ENCODE measurements at places on chromosomes 5 and 9.

- no peak for DNase-seq
These were observed 2.8 kb upstream of the SMARCA2 start for GRCh38 chr9:2012347-2012746.

DNA sequence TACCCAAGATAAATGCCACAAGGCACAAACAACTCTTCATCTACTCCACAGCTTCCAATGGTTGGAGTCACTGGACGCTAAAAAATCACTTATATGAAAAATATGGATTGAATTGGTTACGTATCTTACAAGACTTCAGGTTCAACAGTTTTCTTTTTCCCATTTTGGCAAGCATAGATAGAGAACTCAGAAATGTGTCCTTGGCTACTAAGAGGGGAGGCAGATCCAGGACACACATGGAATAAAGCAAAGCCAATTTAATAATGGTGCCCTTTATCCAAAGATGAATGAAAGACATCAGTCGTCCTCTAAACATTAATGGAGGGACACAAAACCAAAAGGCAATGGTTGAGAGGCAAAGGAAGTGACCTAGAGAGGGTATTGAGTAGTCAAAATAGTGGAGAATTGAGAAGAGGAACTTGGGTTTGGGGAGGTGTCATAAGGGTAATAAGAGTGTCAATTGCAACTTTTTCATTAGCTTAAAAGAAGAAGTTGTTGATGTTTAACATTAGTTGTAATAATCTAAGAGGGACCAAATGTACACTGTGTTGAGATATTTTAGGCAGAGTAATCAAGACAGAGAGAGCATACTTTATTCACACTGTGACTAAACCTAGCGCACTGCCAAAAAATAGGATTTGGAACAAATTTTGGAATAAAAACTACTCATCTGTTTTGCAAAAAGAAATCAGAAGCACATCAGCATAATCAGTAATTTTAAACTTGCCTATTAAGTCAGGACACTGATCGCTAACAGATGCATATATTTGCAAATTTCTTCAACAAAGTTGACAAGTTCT is 308.2 kb downstream of the ARL15 start:
- no peak for DNase-seq

- no peak for DNase-seq
These were observed 84.5 kb downstream of the FOXD1 start for GRCh38 chr5:73363911-73364730.

DNA sequence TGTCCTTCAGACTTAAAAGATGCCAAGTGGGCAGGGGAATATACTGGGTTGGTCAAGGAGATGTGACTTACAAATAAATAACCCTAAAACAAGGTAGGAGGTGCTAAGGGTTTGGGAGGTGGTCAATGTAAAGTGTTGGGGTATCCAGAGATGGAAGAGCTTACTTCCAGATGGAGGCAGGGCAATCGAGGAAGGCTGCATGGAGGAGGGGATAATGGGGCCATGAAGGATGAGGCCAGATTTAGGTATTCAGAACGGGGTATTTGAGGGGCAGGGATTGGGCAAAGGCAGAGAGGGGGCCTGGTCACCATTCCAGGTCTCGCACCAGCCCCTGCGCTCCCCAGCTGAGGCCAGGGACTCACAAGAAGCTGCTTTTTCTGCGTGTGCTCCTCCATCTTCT is 57.9 kb upstream of the FBXW11 start:
- DNase-seq: no peak

DNA sequence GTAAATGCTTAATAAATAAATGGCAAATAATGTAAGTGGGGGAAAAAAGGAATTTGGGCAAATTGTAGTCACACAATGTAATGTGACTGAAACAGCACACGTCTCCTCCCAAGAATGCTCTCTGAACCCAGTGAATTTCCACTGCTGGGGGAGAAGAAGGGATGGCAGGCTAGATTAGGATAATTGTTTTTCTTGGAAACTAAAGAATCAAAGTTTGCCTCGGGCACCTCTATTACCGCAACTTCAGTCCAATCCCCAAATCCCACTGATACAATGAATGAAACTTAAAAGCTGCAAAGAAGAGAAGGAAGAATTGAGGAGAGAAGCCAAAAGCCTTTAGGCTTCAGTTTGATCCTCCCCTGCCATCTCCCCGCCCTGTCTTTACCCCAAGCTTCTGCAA is 423.2 kb upstream of the PAPPA start:
- DNase-seq: peak; percentile 22

GRCh38 chr5:44266882-44267576 is 122.2 kb downstream of the FGF10 start:
- DNase-seq: no peak

- DNase-seq: no peak
These were observed 125.3 kb downstream of the ROR2 start for GRCh38 chr9:91824601-91825305.

DNA sequence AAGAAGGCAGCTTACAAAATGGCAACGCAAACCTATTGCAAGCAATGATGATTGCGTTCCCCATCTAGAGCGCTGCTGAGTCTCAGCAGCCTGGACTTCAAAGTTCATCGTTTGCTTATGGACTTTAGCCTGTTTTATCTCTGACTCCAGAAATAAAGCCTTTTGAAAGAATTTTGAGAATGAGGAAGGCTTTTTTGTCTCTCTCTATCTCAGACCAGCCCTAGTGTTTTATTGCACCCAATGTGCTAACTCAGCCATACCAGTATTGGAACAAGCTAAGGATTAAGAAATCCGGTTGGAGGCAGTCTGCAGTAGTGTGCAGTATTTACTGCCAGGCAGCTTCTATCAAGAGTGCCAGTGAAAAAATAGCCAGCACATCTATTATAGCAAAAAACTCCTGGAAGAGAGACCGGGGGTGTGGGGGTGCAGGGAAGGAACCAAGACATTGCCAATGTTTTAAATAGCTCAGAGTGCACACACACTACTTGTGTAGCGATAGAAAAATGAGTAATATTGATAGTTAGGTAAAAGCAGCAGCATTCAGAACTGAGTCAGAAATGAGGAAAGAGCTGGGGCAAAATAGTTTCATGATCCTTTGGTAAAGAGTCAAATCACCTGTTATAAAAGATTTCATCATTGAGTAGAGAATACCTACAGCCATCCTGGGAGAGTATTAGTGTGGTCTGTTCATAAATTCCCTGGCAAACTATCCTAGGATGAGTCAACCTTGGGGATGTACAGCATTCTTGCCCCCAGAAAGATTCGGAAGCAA is 219.0 kb downstream of the ZNF608 start:
- peak; percentile 44 for DNase-seq

- DNase-seq: no peak
These were observed 2.6 kb downstream of the AP3S1 start for GRCh38 chr5:115844321-115844817.

- no peak for DNase-seq
These were observed 30.8 kb downstream of the SMIM3 start for GRCh38 chr5:150809363-150809762.

Data from astrocyte of the hippocampus (primary cell).